Globus pallidus (tissue), 1 donor: ENCODE measurements at places on chromosomes 3 and 15.
A peak's percentile ranks its signal among the peaks of the same experiment; 100 is the strongest.

- no peak for DNase-seq
Measured at GRCh38 chr15:51185213-51186159, 90.8 kb upstream of the TNFAIP8L3 start.

DNA sequence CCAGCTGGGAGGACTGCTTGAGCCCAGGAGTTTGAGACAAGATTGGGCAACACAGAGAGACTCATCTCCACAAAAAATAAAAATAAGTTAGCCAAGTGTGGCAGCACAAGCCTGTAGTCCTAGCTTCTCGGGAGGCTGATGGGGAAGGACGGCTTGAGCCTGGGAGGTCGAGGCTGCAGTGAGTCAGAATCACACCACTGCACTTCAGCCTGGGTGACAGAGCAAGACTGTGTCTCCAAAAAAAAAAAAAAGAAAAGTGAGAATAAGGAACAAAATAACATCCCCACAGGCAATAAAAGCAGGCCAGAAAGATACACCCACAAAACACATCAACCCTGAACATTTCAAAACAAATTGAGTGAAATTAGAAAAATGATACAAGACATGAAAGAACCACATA is 48.7 kb upstream of the OCA2 start:
- DNase-seq = no peak

GRCh38 chr15:78565951-78566774 is 843 bp downstream of the CHRNA5 start:
- no peak for DNase-seq

- DNase-seq = no peak
Measured at GRCh38 chr3:167102071-167102470, 278.0 kb downstream of the ZBBX start.

GRCh38 chr15:79967298-79968182 is 3.5 kb downstream of the BCL2A1 start:
- no peak for DNase-seq

DNA sequence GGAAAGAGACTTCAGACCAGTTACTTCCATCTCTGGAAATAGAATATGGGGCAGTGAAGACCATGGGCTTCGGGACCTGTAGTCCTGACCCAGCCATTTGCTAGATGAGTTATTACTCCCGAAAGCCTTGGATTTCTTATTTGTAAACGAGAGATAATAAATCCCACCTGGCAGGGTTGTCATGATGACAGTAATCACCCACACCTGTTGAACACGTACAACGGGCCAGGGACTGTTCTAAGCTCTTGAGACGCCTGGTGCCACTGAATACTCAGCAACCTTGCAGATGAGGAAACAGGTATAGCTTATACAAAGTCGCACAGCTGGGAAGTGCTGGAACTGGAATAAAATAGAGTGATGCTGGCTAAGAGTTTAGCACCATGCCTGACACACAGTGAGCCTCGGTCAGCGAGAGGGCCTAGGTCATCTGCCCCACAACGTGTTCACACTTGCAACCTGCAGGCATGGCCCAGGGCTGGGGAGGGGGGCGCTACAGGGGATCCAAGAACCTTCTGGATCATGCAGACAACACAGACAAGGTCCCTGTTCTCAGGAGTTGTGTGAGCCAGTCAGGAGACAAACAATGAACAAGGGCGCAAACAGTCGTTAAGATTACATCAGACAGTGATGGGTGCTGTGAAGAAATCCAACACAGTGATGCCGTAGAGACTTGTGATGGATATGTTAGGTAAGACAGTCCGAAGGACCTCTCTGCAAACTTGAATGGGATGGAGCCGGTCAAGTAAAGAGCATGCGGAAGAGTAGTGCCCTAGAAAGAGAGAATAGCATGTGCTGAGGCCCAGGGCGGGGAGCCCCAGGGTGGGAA is 89.2 kb downstream of the CORO2B start:
- peak; percentile 51 for DNase-seq

GRCh38 chr3:73029321-73029796 is 32.1 kb upstream of the EBLN2 start:
- no peak for DNase-seq

- DNase-seq = no peak
Measured at GRCh38 chr3:173538410-173538809, 140.9 kb downstream of the NLGN1 start.

- no peak for DNase-seq
Measured at GRCh38 chr3:56059731-56060130, 408.5 kb downstream of the ERC2 start.

GRCh38 chr3:55540579-55540978 is 53.5 kb upstream of the WNT5A start:
- DNase-seq = no peak

- DNase-seq = peak; percentile 84
Measured at GRCh38 chr3:170622369-170623159, 36.7 kb upstream of the SLC7A14 start.

- no peak for DNase-seq
Measured at GRCh38 chr3:73605412-73605811, 19.3 kb downstream of the PDZRN3 start.

GRCh38 chr3:56101576-56101975 is 366.7 kb downstream of the ERC2 start:
- no peak for DNase-seq

DNA sequence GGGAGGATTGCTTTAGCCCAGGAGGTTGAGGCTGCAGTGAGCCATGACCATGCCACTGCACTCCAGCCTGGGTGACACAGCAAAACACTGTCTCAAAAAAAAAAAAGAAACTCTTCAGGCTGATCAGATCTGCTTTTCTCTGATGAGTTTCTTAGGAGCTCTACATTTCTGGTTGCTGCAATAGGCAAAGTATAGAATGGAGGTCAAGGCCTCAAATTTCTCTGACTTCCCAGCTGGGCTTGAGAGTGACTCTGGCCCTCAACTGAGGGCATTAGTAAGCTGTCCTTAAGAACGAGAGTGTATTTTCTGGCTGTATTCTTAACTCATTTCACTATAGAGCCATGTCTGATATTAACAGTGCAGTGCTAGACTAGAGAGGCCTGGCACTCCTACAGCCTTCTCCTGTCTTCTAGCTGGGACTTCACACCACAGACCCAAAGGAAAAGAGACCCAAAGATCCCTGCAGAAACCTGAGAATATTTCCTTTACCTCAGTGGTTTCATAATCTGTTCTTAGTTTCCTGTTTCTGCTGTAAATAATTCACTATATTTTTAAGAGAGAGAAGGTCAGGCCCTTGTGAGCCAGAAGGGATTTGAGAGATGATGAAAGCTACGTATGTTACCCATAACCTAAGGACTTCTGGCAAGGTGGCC is 2.0 kb upstream of the NR1I2 start:
- DNase-seq = no peak

DNA sequence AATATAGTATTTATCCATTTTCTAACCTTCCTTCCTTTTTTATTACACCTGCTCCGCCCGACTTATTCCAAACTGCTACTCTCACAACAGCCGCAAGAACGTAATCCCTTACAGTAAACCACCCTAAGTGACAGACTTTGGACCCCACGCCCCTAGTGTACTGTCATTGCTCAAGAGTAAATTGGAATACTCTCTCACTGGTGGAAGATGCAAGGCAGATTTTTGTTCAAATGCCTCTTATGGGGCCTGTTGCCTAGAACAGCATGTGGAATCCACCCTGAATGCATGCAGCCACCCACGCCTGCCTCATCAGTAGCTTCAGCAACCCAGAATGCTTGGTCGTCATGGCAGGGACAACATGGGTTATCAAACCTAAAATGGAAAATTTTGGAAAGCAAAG is 226.2 kb upstream of the ST8SIA2 start:
- no peak for DNase-seq

DNA sequence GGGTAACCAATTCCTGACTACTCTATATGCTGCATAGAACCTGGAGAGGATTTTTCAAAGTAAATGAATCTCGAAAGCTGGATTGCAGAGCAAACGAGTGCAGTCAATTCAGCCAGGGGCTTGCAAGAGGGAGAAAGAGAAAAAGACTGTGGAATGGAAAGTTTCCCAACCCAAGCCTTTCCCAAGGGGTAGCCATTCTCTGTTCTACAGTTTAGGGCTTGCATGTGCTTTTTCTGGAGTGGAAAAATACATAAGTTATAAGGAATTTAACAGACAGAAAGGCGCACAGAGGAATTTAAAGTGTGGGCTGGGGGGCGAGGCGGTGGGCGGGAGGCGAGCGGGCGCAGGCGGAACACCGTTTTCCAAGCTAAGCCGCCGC is 511 bp upstream of the RARB start:
- no peak for DNase-seq

DNA sequence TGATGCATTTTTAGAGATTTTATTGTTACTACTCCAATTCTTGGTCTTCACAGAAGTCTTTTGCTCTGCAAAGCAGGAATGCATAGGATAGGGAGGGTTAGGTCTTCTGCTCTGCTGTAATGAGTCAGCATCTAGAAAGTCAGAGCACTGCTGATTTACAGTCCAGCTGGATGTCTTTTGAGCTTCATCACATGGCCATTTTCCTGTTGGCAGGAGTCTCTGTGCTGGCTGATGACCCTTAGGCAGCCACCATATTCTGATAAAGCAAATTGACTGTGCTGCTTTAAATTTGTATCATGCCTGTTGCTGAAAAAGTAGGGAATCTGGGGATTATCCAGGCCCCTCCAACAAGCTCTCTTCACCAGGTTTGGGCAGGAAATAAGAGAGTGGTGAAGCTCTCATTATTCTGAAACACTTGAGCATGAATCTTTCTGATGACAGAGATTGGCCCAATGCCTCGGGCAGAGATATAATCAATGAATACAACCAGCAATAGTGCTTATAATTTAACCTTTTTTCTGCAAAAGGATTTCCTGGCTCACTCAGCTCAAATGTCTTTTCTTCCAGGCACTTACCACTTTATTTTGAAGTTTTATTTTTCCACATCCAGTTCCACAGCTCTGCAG is 9.7 kb upstream of the CRBN start:
- DNase-seq = no peak

DNA sequence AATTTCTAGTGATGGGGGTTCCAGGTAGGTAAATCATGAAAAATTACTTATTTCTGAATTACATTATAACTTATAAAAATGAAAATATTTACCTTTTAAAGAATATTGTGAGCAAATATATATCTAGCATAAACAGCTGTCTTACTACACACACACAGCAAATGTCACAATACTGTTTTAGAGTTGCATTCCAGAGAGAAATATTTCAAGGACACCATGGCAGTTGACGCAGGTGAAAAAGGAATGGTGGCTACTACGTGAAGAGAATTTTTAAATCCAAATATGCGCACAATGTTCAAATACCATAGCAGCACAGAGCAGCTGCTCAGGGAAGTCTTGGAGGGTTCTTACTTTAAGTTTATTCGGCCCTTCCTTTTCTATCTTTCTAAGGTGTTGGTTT is 356.2 kb downstream of the CGGBP1 start:
- no peak for DNase-seq

GRCh38 chr3:158792709-158793108 is 9.1 kb upstream of the MFSD1 start:
- DNase-seq = no peak

DNA sequence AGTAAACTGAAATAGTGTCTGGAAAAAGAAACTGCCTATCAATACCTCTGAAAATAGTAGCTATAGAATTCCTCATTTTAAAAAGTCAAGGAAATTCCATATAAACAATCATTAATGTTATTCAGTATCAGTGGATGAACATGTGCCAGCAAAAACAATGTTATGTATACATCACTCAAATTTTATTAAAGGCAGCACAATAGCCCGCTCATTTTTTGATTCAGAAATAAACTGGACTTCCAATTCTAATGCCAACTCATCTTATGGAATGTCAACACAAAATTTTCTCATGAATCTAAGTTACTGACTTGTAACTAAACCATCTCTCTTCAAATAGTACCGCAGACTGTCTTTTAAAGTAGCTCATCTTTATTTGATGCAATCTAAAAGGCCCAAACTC is 19.0 kb downstream of the THBS1 start:
- no peak for DNase-seq

- no peak for DNase-seq
Measured at GRCh38 chr3:18633002-18633401, 207.9 kb upstream of the SATB1 start.

DNA sequence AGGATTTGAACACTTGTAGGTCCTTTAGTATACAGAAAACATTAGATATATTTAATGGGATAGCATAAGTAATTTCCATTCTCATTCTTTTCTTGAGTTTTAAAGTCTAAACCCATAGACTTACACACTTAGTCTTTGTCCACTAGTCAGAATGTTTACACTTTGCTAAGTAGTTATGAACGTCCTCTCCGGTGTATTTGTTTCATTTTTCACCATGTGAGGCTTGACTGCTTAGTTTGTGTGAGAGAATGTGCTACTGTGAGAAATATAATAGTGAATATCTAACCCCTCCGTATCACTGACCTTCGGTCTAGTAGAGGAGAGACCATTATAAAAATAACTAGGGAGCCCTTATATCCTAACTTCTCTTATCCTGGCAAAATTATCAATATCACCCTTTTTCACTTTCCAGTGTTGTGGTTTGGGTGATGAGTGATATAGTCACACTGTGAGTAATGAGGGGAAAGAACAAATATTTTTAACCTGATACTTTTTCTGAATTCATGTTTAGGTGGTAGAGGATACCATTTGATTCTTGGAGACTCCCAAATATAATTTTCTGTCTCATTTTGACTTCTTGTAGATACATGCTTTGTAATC is 122.4 kb downstream of the UBE2E2 start:
- DNase-seq = no peak

DNA sequence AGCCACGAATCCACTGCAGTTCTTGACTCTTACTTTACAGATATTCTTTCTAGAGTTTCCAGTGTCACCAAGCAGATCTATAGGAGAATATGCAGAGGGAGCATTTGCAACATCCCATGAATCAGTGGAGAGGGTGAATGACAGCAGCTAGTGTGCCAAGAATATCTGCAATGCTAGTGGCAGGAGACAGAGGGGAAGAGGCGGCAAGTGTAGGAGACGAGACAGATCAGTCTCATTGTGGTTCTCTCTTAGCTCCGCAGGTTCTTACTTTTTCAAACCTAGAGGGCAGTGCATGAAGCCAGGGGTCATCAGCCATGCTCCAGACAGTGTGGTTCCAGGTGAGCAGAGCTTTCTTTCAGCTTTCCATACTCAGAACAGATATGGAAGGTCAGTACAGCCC is 744 bp downstream of the ZNF619 start:
- DNase-seq = no peak

DNA sequence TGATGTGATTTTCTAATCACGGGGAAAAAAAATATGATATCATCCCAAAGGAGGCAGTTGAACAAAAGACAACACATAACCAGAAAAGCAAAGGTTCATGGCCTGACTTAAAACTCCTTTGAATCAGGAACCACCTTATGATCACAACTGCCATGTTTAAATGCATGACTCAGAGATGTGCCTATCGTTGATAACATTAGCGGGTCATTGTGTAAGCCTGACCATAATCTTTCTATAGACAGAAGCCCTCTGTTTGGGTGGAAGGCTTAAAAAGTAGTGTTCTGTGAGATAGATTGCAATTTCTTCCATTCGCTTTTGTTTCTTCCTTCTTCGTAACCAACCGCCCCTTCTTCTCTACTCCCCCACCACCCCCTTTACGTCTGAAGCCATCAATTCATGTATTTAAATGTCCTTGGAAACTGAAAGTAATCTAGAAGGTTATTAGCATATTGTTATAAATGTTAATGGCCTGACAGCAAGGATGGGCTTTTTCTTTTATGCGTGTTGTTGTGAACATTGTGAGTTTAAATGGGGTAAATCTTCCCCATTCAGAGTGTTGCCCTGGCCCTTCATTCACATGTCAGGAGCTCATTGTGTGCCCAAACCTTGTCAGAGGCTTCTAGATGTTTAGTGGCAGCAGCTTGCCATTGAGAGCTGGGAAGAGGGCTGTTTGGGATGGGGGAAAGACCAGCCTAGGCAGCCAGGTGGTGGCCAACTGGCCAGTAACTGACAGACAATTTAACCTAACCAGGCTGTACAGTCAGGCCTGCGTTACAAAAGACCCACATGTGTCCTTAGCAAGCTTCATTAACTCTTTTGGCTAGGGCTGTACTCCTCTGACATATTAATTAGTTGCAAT is 64.5 kb downstream of the EPHA3 start:
- DNase-seq = no peak
